Glutamatergic neuron (in vitro differentiated cells): ENCODE measurements at places on chromosomes 1 and 21. TPM values are rescaled to one million over a fixed set of nuclear protein-coding genes. Genes with fewer than 3 reads are reported as not detected.

SIK1 gene
- total RNA-seq, result 14.2 TPM

PBX1 gene
- 98.7 TPM for total RNA-seq

AGT gene
- 6.3 TPM for total RNA-seq

HOOK1 gene
- total RNA-seq, result 2.1 TPM

GPR25 gene
- not detected for total RNA-seq

- H3K27me3 ChIP-seq, result peaks cover 2% of the 10 kb centered on the region
- H3K4me1 ChIP-seq, result no peaks in the 10 kb centered on the region
- no peaks in the 10 kb centered on the region for H3K36me3 ChIP-seq
- H3K4me3 ChIP-seq, result no peak overlapping the region
- H3K27ac ChIP-seq, result no peak overlapping the region
These were observed 55.7 kb downstream of the WARS2 start for GRCh38 chr1:119084798-119085197.

DNA sequence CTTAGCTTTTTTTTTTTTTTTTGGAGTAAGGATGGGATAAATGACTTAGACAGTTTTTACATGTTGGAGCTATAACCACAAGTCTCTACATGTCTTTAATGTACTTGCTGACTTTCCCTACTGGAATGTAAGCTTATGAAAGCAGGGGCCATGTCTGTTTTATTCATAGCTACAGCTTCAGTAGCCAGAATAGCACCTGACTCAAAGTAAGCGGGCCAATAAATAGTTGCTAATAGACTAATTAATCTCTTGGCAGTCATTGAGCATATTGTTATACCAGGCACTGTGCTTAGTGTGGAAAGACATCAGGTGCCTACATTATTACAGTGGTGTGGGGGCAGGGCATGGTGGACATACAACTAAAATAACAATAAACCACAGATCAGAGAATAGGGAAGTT lies 84.4 kb upstream of the HOOK1 start:
- DNase-seq, result no peak
- H3K27ac ChIP-seq, result no peak overlapping the region
- H3K4me1 ChIP-seq, result peaks cover 4% of the 10 kb centered on the region
- H3K27me3 ChIP-seq, result peaks cover 2% of the 10 kb centered on the region
- no peak overlapping the region for H3K4me3 ChIP-seq
- no peaks in the 10 kb centered on the region for H3K36me3 ChIP-seq

DNA sequence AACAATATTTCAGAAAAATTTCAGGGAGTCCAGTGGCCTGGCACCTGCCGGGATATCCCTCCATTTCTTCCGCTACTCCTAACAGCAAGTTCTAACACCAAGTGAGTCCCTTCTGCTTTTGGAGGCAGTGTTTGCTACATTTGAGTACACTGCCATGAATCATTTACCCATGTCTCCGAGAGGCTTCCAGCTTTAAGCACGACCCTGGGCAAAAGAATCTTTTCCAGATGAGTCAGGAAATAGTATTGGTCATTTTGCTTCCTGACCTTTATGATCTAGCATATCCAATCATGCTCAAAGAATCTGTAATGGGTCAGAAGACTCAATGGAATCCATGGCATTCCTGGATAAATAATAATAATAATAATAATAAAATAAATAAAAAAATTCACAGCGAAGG lies 60.7 kb upstream of the FMN2 start:
- H3K36me3 ChIP-seq, result no peaks in the 10 kb centered on the region
- no peak overlapping the region for H3K27ac ChIP-seq
- no peak overlapping the region for H3K4me3 ChIP-seq
- peaks cover 23% of the 10 kb centered on the region for H3K4me1 ChIP-seq

DNA sequence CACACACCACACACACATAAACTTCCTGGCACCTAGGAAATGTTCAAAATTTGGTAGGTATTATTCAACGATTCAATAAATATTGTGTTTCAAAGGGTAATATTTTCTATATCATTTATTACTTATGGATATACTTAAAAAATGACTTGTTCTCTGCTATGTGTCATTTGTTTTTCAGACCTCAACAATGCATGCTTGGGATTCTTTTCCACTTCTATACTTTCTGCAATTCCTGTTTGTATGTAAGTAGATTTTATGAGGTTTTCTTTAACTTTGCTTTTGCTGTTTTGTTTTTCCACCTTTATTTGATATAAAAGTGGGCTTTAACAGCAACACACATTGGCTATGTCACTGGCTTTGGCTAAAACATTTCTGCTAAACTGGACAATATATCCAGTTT lies 3.5 kb downstream of the CEP170 start:
- H3K27ac ChIP-seq, result peak overlapping the region; percentile 49
- H3K36me3 ChIP-seq, result no peaks in the 10 kb centered on the region
- peaks cover 12% of the 10 kb centered on the region for H3K27me3 ChIP-seq
- no peak for DNase-seq
- peak overlapping the region; percentile 86 for H3K4me3 ChIP-seq

- no peak for DNase-seq
- H3K4me3 ChIP-seq, result no peak overlapping the region
- no peak overlapping the region for H3K27ac ChIP-seq
- peaks cover 12% of the 10 kb centered on the region for H3K4me1 ChIP-seq
- no peaks in the 10 kb centered on the region for H3K36me3 ChIP-seq
These were observed 157.6 kb upstream of the SOD1 start for GRCh38 chr21:31501926-31502325.

GRCh38 chr1:7555391-7556185 lies 215.5 kb upstream of the VAMP3 start:
- H3K36me3 ChIP-seq, result peaks cover 6% of the 10 kb centered on the region
- peaks cover 13% of the 10 kb centered on the region for H3K4me1 ChIP-seq
- H3K4me3 ChIP-seq, result no peak overlapping the region

- peaks cover 3% of the 10 kb centered on the region for H3K27me3 ChIP-seq
- peaks cover 4% of the 10 kb centered on the region for H3K36me3 ChIP-seq
- no peak overlapping the region for H3K4me3 ChIP-seq
- DNase-seq, result no peak
- H3K27ac ChIP-seq, result no peak overlapping the region
These were observed 21.3 kb upstream of the LRRC3 start for GRCh38 chr21:44433791-44434567.
